ENCODE measurements at places on chromosomes 13 and 19.

DNA sequence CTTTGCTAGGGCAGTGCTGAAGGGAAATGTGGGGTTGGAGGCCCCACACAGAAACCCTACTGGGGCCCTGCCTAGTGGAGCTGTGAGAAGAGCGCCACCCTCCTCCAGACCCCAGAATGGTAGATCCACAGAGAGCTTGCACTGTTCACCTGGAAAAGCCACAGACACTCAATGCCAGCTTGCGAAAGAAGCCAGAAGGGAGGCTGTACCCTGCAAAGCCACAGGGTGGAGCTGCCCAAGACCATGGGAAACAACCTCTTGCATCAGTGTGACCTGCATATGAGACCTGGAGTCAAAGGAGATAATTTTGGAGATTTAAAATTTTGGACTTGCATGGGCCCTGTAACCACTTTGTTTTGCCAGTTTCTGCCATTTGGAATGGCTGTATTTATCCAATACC, 615.4 kb upstream of the MIR17HG start:
- DNase-seq, result no peak

GRCh38 chr19:39481229-39481545, 549 bp downstream of the TIMM50 start:
- DNase-seq, result no peak

DNA sequence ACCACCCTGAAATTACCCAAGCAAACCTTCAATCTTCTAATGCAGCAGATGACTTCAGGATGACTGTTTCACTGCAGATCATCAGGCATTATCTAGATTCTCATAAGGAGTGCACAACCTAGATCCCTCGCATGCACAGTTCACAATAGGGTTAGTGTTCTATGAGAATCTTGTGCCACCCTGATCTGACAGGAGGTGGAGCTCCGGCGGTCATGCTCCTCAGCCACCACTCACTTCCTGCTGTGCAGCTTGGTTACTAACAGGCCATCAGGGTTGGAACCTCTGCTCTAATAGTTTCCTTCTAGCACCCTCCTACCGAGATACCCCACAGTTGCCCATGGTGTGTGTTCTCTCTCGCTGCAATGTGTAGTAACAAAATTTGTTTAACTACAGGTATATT, 442.8 kb downstream of the FGF14 start:
- no peak for DNase-seq

DNA sequence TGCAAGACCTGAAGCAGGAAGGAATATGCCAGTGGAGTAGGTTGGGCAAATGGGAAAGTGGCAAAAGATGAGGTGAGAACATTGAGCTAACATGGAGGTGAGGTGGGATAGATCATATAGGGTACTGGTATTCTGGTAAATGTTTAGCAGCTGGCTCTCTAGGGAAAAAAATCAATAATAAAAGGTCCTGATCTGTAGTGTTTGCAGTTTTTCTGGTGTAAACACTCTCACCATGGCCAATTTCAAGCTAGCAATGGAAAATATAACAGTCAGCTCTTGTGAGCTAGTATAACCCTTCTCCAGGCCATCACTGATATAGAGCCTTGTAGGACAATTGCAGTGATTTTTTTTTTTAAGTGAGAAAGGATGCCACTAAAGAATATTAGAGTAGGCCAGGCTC, 31.3 kb downstream of the RFC3 start:
- DNase-seq, result no peak

DNA sequence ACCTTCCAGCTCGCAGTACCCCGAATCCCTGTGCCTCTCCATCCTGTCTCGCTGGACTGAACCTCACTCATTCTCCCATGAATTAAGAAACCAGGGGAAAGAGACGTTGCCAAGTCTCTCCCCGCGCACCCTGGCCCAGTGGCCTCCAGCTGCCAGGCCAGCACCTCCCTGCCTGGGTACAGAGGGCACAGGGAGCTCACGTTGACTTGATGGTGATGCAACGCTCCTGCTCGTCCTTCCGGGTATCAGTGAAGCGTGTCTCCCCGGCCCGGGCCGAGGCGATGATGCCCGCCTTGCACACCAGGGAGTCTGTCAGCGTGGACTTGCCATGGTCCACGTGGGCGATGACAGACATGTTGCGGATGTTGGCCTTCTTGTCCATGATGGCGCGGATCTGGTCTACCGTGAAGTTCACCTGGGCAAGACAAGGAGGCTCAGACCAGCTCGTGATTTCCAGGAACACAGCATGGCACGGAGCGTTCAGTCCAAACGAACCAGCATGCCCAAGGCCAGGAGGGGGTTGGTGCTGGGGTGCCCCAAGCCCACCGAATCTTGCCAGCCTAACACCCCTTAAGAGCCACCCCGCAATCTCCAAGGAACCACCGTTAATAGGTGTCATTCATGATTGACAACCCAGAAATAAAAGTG, 1.2 kb downstream of the EEF2 start:
- no peak for DNase-seq

- no peak for DNase-seq
These were observed 84.2 kb upstream of the RNF113B start for GRCh38 chr13:98261165-98261702.

GRCh38 chr13:35346494-35346893, 130.0 kb downstream of the MAB21L1 start:
- no peak for DNase-seq

DNA sequence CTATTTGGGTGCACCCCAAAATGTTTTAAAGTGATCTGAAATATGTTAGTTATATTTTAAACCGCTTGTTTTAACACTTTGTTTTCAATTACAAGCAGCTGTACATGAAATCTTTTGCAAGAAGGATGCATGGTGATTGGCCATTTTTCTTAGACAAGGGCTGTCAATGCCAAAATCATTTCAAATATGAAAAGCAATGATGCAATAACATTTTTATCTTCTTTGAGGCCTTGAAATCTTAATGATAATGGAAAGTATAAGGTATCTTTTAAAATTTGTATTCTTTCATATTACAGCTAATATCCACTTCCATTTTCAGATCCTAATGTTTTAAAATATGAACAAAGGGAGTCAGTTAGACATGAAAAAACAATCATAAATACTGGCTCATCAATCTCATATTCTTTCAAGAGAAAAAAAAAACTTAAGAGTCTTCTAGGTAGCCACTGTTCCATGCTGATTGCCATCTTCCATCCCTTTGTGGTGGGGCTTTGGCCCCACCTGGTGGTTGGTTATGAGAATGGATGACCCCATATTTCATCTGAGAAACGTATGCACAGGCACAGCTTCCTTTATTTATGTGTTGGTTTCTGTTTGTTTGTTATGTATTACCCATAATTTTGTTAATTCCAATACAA, 330.3 kb upstream of the MIR17HG start:
- DNase-seq, result no peak

DNA sequence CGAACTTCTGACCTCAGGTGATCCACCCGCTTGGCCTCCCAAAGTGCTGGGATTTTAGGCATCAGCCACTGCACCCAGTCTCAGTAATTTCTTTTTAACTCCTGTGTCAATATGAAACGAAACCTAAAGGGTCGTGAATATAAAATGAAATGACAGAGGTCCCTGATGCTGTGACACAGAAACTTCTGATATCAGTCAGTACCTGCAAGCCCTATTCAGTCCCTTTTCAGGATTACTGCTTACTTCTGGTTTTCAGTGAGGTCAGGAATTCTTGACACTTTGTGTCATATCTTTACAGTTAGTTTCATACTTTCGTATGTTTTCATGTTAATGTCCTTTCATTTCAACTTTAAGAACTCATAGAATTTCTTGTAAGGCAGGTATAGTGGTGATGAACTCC, 58.7 kb downstream of the RNF17 start:
- no peak for DNase-seq

GRCh38 chr19:41548954-41549688, 26.8 kb upstream of the CEACAM21 start:
- peak; percentile 75 for DNase-seq

- no peak for DNase-seq
These were observed 223.1 kb upstream of the GPC6 start for GRCh38 chr13:93003531-93003930.

GRCh38 chr13:111451402-111451801, 131.0 kb downstream of the TEX29 start:
- DNase-seq, result no peak

GRCh38 chr19:46474211-46474610, 2.8 kb upstream of the PNMA8A start:
- no peak for DNase-seq

DNA sequence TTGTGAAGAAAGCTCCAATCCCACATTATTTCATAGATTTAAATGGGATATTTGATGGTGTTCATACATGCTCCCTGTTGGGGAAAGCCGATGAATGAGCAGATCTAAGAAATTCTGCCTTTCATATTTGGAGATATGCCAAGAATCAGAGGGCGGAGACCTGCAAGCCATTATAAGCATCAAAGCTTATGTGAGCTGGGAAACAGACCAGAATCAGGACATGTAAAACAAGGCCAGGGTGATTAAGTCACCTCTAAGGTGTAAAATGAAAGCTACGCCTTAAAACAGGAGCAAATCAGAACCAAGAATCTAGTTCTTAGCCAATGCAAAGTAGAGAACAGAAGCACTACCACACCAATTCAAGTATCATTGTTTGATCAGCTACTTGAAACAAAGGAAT, 392.4 kb downstream of the DCT start:
- DNase-seq, result no peak

DNA sequence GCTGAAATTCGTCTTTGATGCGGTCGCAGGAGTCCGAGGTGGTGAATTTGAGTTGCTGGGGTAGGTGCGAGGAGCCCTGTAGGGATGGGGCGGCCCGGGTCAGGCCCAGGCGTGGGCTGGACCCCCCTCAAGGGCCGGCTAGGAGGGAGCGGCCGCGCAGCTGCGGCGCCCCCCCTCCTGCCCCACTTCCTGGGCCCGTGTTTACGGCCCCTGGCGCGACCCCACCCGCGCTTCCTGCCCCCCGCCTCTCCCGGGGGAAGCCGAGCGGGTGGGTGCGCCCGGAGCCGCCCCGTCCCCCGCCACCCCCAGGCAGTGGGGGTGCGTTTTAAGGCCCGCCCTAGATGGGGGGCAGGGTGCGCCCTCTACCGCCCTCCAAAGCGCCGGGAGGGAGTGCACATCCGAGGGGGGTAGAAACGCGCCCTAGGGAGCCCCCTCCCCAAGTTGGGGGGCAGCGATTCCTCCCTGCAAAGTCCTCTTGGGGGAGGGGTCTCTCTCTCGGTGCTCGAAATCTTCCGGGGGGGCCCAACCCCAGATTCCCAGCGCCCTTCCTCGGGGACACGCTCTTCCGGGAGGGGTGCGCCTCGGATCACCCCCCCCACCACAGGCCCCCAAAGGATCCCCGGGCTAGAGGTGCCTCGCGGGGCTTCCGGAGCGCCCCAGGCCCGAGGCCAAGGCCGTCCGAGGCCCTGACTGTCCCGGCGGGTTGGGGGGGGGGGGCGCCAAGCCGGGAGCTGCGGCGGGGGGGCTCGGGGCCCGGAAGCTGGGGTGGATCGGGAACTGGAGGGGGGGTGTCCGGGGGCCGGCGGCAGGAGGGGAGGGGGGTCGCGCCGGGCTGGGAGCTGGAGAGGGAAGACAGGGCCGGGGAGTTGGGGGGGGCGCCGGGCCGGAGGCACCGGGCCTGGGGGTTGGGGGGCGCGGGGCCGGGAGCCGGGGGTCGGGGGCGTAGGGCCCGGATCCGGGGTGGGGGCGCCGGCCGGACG, 823 bp downstream of the TLE5 start:
- peak; percentile 68 for DNase-seq

- DNase-seq, result no peak
These were observed 801.5 kb upstream of the SPRY2 start for GRCh38 chr13:81142306-81142999.

GRCh38 chr19:5091018-5091683, 122.2 kb downstream of the KDM4B start:
- no peak for DNase-seq

GRCh38 chr13:108755083-108755482, 125.7 kb downstream of the MYO16 start:
- no peak for DNase-seq

- no peak for DNase-seq
These were observed 49.0 kb upstream of the OXGR1 start for GRCh38 chr13:97043302-97043701.

GRCh38 chr19:18908917-18909619, 10.1 kb downstream of the COPE start:
- DNase-seq, result no peak

GRCh38 chr13:30074431-30074830, 224.0 kb upstream of the UBL3 start:
- no peak for DNase-seq

DNA sequence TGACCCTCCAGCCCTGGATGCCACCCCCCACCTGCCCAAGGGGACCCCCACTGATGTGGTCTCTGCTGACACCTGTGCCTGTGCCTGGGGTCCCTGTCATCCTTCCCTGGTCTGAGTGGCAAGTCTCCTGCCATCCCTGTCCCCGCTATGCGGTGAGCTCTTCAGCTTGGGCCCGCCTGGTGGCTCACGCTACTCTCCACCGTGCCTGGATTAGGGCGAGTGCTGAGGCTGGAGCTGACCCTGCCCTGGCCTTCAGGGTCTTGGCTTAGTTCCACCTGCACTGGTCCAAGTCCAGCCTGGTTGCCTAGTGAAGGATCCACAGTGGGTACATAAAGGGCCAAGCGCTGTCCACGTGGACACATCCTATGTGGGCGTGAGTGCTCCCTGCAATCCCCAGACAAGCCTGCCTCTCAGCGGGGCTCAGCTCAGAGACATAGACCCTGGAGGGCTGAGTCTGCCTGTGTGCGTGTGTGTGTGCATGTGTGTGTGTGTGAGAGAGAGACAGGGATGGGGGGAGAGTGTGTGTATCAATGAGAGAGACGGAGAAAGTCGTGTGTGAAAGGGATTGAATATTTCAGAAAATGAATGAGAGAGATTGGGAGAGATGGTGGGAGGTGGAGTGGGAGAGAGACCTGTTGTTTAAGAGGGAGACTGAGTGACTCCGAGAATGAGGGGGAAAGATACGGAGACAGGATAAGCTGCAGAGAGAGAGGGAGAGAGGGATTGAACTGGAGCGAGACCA, 22.1 kb downstream of the WTIP start:
- DNase-seq, result no peak

DNA sequence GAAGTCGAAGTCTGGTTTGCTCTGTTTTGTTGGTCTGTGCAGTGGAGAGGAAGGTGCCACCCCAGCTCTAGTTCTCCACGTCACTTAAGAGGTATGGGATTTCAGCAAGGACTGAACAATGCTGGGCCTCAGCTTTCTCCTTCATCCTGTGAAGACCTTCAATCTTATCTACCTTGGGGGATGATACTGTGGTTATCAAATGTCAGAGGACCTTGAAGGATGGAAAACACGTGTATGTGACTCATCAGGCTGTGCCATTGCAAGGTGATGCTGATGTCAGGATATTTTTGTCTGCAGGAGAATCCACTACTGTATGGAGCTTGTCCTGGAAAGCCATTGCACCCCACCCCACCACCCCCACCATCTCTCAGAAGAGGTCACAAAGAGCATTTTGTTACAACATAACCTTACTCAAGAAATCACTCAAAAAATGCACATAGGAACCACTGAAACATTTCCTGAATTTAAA, 81.4 kb upstream of the UQCRFS1 start:
- no peak for DNase-seq

GRCh38 chr13:43200736-43201135, 177.3 kb downstream of the DNAJC15 start:
- DNase-seq, result no peak

GRCh38 chr13:41004875-41005693, 14.0 kb downstream of the ELF1 start:
- no peak for DNase-seq

GRCh38 chr19:34172661-34173192, 423 bp downstream of the LSM14A start:
- DNase-seq, result no peak

- peak; percentile 29 for DNase-seq
These were observed 18.7 kb downstream of the MLLT1 start for GRCh38 chr19:6260912-6261650.

Measured in activated naive CD4-positive, alpha-beta T cell treated with anti-CD3 and anti-CD28 coated beads, Interleukin-2, amount 50 U/mL, for 16 hours (primary cell).